RCC 7860 (cell line): ENCODE measurements at places on chromosomes 1 and 21.

GRCh38 chr1:231938711-231939110 is 312.1 kb downstream of the DISC1 start:
- no peak for DNase-seq

DNA sequence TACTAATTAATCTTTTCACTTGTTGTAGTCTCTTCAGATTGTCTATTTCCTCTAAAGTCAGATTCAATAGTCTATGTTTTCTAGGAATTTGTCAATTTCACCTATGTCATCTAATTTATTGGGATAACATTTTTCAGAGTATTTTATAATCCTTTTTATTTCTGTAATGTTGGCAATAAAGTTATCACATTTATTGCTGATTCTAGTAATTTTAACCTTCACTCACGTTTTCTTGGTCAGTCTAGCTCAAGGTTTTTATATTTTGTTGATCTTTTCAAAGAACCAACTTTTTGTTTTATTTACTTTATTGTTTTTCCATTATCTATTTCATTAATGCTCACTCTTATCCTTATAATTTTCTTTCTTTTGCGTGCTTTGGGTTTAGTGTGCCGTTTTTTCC is 97.9 kb upstream of the GNG12 start:
- no peak for DNase-seq

DNA sequence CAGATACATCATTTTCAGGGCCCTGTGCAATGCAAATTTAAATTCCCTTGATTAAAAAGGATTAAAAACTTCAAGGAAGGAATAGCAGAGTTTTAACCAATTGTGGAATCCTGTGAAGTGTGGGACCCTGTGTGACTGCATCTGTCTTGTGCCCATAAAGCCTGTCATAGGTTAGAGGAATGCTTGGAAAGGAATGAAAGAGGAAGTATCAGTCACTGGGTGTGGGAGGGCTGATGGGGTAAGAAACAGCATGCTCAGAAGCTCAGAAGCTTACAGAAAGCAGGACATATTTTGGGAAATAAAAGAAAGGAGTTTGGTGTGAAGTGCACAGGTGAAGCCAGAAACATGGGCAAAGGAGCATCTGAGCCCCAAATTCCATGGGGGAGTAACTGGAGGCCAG is 150.8 kb upstream of the ETV3 start:
- no peak for DNase-seq

DNA sequence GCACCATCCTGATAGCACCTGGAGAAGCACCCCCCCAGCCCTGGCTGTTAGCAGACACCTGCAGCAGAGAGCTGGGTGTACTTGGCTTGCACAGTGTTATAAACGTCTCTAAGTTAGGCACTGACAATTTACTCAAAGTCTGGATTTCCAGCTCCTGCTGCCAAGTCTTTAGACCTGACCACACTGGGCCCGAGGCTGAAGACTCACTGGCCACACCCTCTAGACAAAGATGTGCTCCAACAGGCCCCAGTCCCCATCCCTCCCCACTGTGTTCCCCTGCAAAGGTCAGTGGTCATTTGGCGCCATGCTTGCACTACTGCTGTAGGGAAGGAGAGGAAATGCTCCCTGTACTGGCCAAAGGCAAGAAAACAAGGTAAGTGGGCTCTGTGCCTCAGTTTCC is 31.1 kb downstream of the PADI6 start:
- DNase-seq: no peak

- peak; percentile 89 for DNase-seq
Measured at GRCh38 chr1:183069562-183070216, 46.5 kb downstream of the LAMC1 start.
